ENCODE measurements at places on chromosomes 1 and 21. TPM values are rescaled to one million over a fixed set of nuclear protein-coding genes. Genes with fewer than 3 reads are reported as not detected.

DNA sequence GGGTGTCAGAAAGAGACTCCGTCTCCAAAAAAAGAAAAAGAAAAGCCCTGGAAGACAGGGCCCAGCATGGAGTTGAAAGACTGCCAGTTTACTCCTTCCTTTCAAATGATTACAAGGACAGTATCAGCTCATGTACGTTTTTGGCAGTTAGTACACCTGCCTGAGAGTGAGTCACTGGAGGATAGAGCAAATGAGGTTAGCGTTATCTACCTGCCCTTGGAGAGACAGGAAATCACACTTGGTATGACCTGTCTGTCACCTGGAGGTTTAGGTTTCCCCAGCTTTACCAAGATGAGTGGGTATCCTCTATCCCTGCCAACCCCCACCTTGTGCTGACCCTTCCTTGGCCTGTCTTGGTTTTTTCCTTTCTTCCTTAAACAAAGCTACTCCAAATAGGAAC is 96.8 kb upstream of the BMP8A start:
- no peaks in the 10 kb centered on the region for H3K27me3 ChIP-seq
- H3K4me3 ChIP-seq = no peak overlapping the region
- peaks cover 56% of the 10 kb centered on the region for H3K4me1 ChIP-seq
- H3K36me3 ChIP-seq = no peaks in the 10 kb centered on the region
- peak overlapping the region; percentile 36 for H3K27ac ChIP-seq

DNA sequence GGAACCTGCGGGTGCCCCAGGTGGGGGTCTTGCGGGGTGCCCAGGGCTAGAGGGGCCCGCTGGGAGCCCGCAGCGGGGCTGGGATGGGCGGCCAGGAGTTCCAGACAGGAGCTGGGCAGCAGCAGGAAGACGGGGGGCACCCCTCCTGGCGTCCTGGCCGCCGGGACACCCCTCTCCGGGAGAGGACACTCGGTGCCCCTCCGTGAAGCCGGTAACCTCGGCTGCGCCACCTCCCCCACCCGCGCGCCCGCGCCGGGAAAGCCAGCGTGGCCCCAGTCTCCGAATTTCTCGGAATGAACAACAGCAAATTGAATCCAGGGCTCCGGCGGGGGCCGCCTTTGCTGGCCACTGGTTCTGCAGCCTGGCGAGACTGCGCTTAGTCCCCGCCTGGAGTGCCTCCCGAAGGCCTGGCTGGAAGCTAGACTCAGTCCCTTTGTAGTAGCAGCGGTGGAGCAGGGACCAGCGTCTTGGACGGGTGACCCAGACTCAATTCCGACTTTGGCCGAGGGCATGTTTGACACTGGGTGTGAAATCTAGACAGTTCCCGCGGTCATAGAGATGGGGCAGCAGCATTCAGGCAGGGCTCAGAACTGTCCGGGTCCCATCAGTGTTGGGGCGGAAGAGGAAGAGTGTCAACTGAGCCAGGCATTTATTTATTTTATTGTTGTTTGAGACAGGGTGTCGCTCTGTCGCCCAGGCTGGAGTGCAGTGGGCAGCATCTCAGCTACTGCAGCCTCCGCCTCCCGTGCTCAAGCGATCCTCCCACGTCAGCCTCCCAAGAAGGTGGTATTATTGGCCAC is 773 bp downstream of the IFNGR2 start:
- H3K4me3 ChIP-seq = peak overlapping the region; percentile 67
- no peaks in the 10 kb centered on the region for H3K36me3 ChIP-seq
- H3K4me1 ChIP-seq = no peaks in the 10 kb centered on the region
- peak; percentile 58 for DNase-seq
- H3K27ac ChIP-seq = peak overlapping the region; percentile 81

- peaks cover 3% of the 10 kb centered on the region for H3K4me1 ChIP-seq
- DNase-seq = peak; percentile 62
- H3K27ac ChIP-seq = no peak overlapping the region
- no peaks in the 10 kb centered on the region for H3K36me3 ChIP-seq
- H3K27me3 ChIP-seq = peaks cover 5% of the 10 kb centered on the region
Observed at GRCh38 chr1:11650331-11650991, 3.8 kb downstream of the FBXO2 start.

DNA sequence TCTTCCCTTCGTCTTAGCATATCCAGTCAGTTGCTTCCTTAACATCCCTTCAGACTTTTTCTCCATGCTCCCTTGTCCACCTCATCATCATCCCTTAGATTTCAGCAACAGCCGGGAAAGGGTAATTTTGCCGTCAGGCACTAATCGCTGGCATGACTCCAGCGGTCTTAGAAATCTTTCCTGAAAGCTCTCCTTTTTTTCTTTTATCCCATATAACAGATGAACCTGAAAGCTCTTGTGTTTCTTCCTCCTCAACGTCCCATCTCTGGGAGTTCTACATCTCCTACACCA is 10.4 kb upstream of the BOLA1 start:
- H3K36me3 ChIP-seq = no peaks in the 10 kb centered on the region
- no peak for DNase-seq
- H3K27me3 ChIP-seq = no peaks in the 10 kb centered on the region

SPATA17 gene
- 0.77 TPM for total RNA-seq

GRCh38 chr1:7389201-7389905 is 381.7 kb upstream of the VAMP3 start:
- H3K4me3 ChIP-seq = no peak overlapping the region
- H3K36me3 ChIP-seq = no peaks in the 10 kb centered on the region
- peak; percentile 75 for DNase-seq
- H3K27ac ChIP-seq = peak overlapping the region; percentile 36
- H3K27me3 ChIP-seq = no peaks in the 10 kb centered on the region
- H3K4me1 ChIP-seq = peaks cover 9% of the 10 kb centered on the region

SPRR5 gene
- not detected for total RNA-seq

BMP8B gene
- not detected for total RNA-seq

- H3K36me3 ChIP-seq = no peaks in the 10 kb centered on the region
- no peaks in the 10 kb centered on the region for H3K27me3 ChIP-seq
- peaks cover 2% of the 10 kb centered on the region for H3K4me1 ChIP-seq
- no peak overlapping the region for H3K27ac ChIP-seq
Observed at GRCh38 chr21:28550057-28550825, 442.4 kb downstream of the LTN1 start.

LCE2B gene
- total RNA-seq = not detected

DNA sequence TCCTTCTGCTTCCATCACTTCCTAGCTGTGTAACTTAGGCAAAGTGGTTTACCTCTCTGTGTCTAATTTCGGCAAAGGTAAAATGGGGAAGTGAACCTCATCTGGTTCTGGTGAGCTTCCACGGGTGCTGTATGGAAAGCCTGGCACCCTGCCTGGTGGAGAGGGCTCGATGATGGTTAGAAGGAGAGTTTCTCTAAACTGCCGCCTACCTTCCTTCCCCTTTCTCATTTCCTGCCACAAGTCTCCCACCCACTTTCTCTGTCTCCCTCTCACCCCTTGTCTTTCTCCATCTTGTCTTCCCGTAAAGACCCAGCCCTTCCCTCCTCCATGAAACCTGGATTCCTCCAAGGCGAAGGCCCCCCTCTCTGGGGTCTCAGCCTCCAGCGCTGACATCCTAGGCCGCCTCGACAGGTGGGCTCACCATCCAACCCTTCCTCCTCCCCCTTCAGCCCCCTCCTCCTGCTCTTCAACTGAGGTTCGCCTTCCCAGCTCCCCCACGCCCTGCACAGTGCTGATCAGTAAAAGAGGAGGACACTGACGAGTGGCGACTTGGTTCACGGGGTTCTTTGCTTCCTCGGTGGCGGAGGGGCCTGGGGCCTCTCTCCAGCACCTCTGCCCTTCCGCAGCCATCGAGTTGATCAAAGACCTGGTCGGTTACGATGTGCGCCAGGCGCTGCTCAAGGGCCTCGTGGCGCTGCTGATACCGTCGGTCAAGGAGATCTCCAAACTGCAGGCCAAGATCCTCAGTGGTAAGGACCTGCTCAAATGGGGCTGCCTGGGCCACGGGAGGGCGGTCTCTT is 7.3 kb downstream of the RNU5D-1 start:
- H3K27me3 ChIP-seq = no peaks in the 10 kb centered on the region
- H3K4me1 ChIP-seq = peaks cover 3% of the 10 kb centered on the region
- no peak for DNase-seq
- H3K27ac ChIP-seq = no peak overlapping the region
- no peaks in the 10 kb centered on the region for H3K36me3 ChIP-seq

TINAGL1 gene
- 3.0 TPM for total RNA-seq

DNA sequence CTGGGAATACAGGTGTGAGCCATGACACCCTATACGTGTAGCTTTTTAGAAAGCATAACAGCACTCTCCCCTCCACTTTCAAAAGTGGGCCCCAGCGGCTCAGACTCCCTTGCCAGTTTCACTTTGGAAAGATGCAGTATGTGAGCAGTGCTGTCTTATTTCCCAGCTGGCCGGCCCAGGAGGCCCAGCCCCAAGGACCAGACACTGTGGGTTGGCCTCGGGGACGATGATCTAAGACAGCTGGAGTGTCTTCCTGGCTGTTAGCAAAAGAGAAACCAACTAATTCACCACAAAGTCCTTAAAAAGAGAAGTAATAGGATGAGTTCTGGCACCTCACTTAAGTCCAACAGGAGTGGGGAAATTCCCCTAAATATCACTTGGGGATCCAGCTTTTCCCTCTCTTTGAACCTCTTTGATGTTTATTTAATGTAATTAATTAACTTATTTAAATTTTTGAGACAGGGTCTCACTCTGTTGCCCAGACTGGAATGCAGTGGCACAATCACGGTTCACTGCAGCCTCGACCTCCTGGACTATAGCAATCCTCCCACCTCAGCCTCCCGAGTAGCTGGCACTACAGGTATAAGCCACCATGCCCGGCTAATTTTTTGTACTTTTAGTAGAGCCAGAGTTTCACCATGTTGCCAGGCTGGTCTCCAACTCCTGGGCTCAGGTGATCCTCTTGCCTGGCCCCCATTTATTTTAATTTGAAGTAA is 17.6 kb upstream of the CLIC4 start:
- H3K4me3 ChIP-seq = peak overlapping the region; percentile 21
- H3K27me3 ChIP-seq = no peaks in the 10 kb centered on the region
- DNase-seq = peak; percentile 86
- H3K27ac ChIP-seq = peak overlapping the region; percentile 73

DNA sequence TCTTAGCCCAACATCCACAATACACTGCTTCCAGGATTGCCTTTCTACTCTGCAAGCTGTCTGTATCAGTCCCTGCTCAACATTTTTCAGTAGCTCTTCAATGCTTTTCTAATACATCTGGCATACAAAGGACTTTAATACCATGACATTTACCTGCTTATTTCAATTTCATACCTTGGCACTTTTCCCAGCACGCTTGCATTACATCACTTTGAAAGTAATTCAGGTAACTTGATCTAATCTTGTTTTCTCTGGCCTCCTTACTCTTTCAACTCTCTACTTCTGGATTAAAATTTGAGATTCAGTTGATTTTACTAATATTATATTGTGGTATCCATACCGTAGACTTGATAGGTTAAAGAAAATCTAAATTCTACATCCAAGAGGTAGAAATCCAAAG is 103.0 kb downstream of the PTGS2 start:
- H3K36me3 ChIP-seq = no peaks in the 10 kb centered on the region
- no peaks in the 10 kb centered on the region for H3K27me3 ChIP-seq
- H3K4me1 ChIP-seq = no peaks in the 10 kb centered on the region
- no peak overlapping the region for H3K27ac ChIP-seq
- no peak for DNase-seq

VWA5B1 gene
- total RNA-seq = not detected

B4GALT2 gene
- 46.0 TPM for total RNA-seq

- no peaks in the 10 kb centered on the region for H3K27me3 ChIP-seq
- no peaks in the 10 kb centered on the region for H3K36me3 ChIP-seq
- no peak overlapping the region for H3K27ac ChIP-seq
- H3K4me3 ChIP-seq = no peak overlapping the region
- no peak for DNase-seq
Observed at GRCh38 chr1:237556911-237557310, 333.8 kb downstream of the ZP4 start.

S100A9 gene
- not detected for total RNA-seq

KIF21B gene
- under 0.01 TPM for total RNA-seq

- no peak overlapping the region for H3K27ac ChIP-seq
- DNase-seq = peak; percentile 9
- no peak overlapping the region for H3K4me3 ChIP-seq
- H3K4me1 ChIP-seq = no peaks in the 10 kb centered on the region
- H3K27me3 ChIP-seq = no peaks in the 10 kb centered on the region
- no peaks in the 10 kb centered on the region for H3K36me3 ChIP-seq
Observed at GRCh38 chr1:245537992-245538391, 383.2 kb downstream of the KIF26B start.

DNA sequence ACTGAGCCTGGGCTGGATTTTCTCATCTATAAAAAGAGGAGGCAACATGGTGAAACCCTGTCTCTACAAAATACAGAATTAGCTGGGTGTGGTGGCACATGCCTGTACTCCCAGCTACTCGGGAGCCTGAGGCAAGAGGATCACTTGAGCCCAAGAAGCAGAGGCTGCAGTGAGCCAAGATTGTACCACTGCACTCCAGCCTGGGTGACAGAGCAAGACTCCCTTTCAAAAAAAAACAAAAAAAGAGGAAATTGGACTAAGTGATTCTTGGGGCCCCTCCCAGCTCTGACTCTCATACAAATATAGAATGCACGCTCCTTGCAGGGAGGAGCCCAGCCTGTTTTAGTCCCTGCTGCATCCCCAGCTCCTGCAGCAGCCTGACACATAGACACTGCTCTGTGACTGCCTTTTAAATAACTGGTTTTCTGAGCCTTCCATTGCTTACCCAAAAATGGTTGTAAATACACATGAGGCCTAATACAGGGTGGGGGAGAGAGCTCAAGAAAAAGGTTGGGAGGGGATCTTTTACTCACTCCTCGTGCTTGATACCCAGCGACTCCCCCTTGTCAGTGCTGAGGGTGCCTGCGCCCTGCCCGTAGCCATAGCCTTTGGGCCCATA is 17.2 kb downstream of the CSRP1 start:
- H3K36me3 ChIP-seq = peaks cover 33% of the 10 kb centered on the region
- H3K27me3 ChIP-seq = no peaks in the 10 kb centered on the region
- peaks cover 51% of the 10 kb centered on the region for H3K4me1 ChIP-seq
- peak overlapping the region; percentile 73 for H3K27ac ChIP-seq

DNA sequence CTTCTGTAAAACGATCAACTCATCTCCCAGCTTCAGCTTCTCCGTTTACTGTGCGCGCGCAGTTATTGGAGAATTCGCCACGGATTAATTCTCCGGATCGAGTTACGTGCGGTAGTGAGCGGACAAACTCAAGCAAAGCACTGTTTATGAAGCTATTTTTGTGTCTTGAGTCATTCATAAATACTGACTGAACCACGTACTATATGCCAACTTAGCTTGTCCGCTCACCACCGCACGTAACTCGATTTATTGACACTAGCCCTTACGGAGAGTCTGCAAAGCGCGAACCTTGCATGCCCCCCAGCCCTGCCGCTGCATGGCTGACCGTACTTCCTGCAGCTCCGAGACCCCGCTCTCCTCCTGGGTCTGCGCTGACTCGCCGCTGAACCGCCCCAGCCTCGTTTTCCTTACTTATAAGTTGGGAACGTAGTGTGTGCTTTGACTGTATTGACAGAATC is 773 bp downstream of the CHD1L start:
- DNase-seq = no peak
- H3K4me1 ChIP-seq = peaks cover 5% of the 10 kb centered on the region
- peak overlapping the region; percentile 73 for H3K4me3 ChIP-seq
- H3K27me3 ChIP-seq = no peaks in the 10 kb centered on the region

DNA sequence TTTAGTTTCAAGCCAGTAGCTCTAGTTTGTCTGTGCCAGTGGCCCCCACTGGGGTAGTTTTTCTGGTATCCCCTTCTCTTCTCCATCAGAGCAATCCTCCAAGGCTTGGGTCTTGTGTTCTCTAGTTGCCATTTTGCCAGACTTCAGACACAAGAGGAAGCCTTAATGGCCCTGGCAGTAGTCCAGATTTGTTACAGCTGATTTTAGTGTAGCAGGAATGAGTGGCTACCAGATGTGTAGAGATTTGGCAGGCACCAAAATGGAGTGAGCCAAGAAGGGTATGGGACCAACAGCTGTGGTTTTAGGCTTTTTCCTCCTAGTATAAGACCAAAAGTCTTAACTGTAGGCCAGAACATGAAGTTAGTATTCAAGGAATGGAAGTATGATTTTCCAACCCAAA is 56.8 kb downstream of the ACP6 start:
- DNase-seq = peak; percentile 24
- no peak overlapping the region for H3K27ac ChIP-seq
- no peak overlapping the region for H3K4me3 ChIP-seq
- H3K4me1 ChIP-seq = no peaks in the 10 kb centered on the region
- no peaks in the 10 kb centered on the region for H3K27me3 ChIP-seq
